Bronchial epithelial cell (primary cell): ENCODE measurements at places on chromosomes 2 and 18. TPM values are rescaled to one million over a fixed set of nuclear protein-coding genes. Genes with fewer than 3 reads are reported as not detected.

Gene DSG1
- total RNA-seq, result under 0.01 and 0.64 TPM in 2 replicates

DNA sequence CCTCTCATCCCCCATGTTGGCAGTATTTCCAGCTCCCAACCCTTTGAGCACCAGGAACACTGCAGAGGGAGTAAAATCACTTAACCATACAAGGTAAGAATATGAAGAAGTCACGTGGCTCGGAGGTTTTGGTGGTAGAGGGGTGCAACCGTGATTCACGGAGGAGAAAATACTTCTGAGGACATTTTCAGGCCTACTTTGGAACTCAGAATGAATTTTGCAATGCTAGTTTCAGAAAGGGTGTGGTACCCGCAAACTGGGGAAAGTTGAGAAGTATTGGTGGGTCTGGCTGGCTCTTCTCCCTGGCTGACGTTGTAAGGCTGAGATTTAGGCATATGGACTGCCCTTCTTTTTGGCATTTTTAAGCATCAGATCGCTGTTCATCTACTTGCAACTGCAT, 442 bp downstream of the SERPINB5 start:
- no peak for DNase-seq

- DNase-seq, result no peak
Observed at GRCh38 chr2:53436882-53437281, 330.7 kb upstream of the CHAC2 start.

Gene ASXL3
- total RNA-seq, result under 0.01 TPM in 2 replicates

- DNase-seq, result no peak
Observed at GRCh38 chr18:1891641-1892040, 679.7 kb downstream of the METTL4 start.

- DNase-seq, result no peak
Observed at GRCh38 chr2:105362862-105363591, 25.7 kb downstream of the C2orf49 start.

DNA sequence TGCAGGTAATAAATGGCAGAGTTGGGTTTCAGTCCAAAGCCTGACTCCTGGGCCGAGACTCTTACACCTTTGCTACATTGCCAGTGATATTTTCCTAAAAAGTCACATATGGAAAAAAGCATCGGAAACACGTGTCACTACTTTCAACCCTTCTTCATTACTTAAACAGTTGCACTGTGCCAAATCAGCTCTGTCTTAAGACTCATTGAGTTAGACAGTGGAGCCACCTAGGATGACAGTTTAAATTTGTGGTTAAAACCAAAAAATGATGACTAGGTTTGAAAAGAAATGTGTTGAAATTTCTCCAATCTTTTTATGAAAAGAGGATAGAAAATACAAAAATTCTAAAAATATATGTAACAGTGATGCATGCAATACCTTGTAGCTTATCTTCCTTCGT, 97.5 kb downstream of the TMEM247 start:
- no peak for DNase-seq

Gene EMX1
- total RNA-seq, result 0.26 TPM in 1 of 2 replicates, not detected in the other
